ENCODE measurements at places on chromosomes 1 and 21.

GRCh38 chr1:36493524-36493923 is 10.8 kb upstream of the CSF3R start:
- DNase-seq = no peak

GRCh38 chr1:213135572-213135971 is 84.5 kb downstream of the RPS6KC1 start:
- no peak for DNase-seq

DNA sequence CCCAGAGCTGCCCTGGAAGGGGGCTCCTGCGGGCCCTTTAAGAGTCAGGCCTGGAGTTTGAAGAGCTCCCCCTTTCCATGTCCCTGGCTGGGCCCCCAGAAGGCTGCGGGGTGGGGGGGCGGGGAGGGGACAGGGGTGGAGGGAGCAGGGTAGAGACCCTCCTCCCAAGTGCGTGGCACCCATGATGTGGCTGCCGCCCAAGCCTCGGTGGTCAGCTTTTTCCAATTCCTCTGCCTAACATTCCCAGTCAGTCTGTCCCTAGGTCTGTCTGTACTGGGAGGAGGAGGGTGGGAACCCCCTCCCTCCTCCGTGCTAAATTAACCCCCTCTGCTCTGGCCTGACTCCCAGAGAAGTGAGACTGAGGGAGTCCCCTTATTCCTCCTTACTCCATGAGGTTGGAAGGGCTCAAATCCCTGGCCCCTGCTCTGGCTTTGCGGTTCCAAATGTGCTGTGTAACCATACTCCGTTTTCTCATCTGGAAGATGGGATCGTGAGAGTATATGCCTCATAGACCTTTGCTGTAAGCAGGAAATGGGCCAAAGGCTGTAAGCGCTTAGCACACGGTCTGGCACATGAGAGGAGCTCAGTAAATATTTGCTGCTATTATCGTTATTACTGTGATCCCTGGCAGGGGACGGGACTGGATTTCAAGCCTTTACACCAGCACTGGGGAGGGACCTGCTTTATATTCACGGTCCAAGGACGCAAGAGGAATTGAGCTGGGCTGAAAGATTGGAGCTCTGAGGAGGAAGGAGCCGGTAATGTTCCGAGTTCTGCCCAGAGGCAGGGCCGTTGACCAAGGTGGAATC is 658 bp upstream of the COL16A1 start:
- DNase-seq = no peak

GRCh38 chr1:222233444-222234158 is 314.3 kb downstream of the HHIPL2 start:
- DNase-seq = no peak

DNA sequence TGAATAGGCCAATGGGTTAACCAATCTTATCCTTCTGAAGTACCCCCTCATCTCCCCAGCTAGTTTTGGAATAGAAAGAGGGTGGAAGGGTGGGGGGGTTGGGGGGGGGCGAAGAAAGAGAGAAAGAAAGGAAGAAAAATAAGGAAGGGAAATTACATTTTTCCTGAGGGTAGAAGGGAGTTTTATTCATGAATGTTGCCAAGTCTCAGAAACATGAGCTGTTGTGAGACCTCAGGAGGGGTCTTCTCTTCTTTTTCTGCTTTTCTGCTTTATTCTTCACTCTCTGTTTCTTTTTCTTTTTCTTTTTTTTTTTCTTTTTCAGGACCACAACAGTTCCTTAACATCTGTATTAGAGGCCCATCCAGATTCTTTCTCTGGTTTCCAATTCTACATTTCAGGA is 6.0 kb upstream of the TRIM67 start:
- no peak for DNase-seq

GRCh38 chr1:31775210-31775999 is 11.3 kb upstream of the ADGRB2 start:
- DNase-seq = peak; percentile 25

- no peak for DNase-seq
These were observed 82.1 kb downstream of the RRAGC start for GRCh38 chr1:38777464-38777957.

GRCh38 chr1:156553860-156554485 is 18.4 kb downstream of the IQGAP3 start:
- DNase-seq = no peak

GRCh38 chr1:54952950-54953718 is 27.3 kb upstream of the TMEM61 start:
- no peak for DNase-seq

DNA sequence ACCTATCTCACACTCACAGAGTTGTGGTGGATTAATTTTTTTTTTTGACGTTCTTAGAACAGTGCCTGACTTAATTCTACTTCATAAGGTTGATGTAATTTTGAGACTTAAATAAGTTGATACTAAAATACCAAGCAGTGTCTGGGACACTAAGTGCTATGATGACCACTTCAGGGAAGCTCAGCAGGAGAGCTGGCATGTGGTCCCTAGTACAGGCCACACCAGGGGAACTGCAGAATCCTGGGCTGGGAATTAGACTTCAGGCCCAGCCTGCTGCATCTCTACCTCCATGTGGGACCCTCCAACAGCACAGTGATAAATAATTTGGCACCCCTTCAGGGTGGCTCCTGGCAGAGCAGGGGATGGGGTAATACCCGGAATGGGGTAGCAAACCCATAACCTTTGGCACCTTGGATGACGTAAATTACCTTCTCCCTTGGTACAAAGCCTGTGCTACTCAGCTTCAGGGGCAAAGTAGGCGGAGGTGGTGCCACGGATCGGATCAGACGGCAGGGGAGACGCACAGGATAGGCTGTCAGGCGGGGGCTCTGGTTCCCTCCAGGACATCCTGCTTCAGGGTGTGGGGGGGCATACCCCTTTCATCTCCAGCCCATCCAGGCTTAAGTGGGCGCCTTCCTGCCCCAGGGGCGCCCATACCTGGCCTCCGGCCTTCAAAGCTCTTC is 4.8 kb downstream of the MFSD2A start:
- peak; percentile 70 for DNase-seq

GRCh38 chr1:9435854-9436640 is 103.2 kb upstream of the SLC25A33 start:
- no peak for DNase-seq

DNA sequence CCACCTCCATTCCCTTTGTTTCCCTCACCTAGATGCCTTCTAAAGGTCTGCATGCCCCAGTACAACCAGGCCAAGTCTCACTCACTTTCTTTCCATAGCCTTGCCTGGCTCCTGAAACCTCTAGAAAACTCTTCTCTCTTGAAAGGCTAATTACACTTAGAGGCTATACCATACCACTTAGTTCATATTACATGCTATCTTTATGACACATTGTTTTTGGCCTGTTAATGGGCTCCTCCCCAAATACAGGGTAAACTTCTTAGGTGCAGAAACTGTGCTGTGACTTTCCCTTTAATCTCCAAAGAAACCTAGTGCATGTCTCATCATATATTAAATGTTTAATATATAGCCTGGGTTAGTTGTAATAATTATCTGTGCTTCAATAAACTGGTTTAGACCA is 56.6 kb upstream of the C1orf105 start:
- DNase-seq = no peak

DNA sequence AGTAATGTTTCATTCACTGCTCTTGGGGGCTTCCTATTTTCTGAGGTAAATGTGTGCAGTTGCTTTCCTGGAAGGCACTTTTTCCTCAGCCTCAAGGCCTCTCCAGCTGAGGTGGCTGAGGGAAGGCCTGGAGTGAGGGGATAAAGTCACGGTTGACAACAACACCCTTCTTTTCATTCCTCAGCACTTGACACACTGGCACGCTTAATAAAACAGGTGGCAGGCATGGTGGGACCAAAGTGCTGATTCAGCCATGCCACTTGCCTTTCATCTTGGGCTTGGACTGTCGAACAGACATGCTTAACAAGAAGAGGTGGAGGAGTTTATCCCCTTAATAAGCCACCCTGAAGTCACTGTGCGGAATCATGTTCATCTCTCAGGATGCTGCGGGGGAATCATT is 23.6 kb upstream of the GRHL3 start:
- DNase-seq = peak; percentile 80

- DNase-seq = no peak
These were observed 152.6 kb downstream of the ZNF281 start for GRCh38 chr1:200257235-200257634.

DNA sequence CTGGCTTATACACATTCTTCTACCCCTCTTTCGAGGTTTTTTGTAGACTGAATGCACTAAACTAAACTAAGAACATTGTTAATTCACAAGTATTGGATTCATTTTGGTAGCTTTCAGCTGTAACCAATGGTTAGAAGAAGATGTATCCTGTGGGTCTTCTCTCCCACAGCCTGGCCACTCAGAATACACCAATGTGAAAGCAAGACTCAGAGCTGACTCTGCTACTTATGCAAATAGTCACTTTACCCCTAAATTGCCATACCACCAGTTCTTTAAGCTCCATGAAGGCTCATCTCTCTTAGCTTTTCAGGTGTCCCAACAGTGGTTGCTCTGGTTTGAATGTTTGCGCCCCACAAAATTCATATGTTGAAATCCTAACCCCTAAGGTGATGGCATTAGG is 60.1 kb downstream of the RGS13 start:
- DNase-seq = no peak

DNA sequence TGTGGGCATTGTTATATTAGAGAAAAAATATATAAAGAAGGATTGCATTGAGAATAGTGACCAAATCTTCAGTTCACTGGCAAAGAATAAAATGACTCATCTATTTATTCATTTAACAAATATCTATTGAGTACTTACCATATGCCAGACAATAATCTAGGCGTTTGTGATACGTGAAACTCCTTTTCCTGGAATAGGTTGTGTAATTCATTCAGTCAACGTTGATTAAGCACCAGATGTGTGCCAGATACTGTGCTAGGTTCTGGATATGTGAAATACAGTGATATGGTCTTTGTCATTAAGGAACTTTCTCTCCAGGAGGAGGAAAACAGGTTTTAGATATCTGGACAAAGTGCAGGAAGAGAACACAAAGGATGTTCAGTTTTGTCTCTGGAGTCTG is 344.5 kb downstream of the RWDD3 start:
- DNase-seq = no peak

DNA sequence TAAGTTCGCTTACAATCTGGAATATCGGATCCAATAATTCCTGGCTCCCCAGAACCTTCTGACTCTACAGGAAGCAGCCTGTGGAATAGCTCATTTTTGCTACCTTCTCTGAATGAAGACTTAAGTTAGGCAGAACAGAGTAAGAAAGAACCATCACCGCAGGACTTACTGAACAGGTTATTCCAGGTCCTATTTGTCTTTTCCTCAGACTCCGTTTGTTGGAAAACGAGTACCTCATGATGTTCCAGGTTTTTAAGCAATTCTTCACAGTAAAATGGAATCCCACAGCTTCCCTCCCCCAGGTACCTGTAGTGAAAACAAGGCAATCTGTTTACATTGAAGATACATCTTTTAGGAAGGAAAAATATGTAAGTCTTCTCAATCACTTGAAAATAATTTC is 59.8 kb downstream of the ADCY10 start:
- DNase-seq = no peak

GRCh38 chr1:24392982-24393650 is 20.5 kb downstream of the STPG1 start:
- DNase-seq = no peak

- no peak for DNase-seq
These were observed 4.9 kb upstream of the TBX15 start for GRCh38 chr1:118992868-118993699.

DNA sequence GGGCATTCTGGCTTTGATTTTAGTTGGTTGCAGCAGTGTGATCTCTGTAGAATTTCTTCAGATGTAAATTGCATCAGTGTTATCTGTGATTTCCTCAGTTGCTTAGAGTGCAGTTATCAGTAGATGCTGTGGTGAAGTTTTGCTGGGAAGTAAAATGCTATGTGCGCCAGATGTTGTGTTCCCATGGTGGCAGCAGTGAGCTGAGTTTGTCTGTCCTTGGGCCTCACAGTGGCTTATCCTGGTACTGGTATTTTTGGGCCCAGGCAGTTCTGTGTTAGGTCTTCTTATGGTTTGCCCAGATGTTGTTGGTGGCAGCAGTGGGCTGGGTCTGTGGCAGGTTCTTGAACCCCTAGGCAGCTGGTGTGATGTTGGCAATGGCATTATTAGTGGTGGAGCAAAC is 1242.1 kb downstream of the PLA2G4A start:
- no peak for DNase-seq

DNA sequence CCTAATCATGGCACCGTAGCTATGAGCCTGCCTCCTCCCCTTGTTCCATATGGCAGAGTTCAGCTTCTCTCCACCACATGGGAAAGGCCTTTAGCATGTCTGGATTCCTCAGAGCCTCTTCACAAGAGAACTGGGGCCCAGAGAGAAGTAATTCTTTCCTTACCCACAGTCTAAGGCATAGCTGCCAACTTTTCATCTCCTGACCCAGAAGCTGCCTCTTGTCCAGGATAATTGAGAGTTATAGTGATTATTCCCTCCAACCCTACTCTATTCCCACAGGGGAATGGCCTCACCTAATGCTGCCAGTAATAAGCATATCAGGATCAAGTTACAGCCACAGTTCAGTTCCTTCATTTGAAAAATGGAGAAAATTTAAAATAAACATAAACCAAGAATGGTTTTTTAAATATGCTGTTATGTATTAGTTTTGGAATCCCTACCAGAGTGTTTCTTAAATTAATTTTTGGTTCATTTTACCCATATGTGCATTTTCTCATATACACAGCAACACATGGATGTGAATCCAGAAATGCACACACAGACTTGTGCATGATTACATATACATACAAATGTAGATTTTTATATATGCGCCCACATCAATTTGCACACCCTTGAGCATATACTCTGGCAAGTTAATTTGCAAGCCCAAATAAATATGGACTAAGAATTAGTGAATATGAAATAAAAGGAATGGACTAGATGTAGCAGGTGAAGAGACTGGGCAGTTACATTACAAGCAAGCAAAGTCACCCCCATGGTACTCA is 63.9 kb upstream of the WARS2 start:
- no peak for DNase-seq

GRCh38 chr1:38454236-38454635 is 405.3 kb downstream of the RRAGC start:
- DNase-seq = no peak

- no peak for DNase-seq
These were observed 48.4 kb upstream of the C1orf198 start for GRCh38 chr1:230916587-230917283.

GRCh38 chr1:155186794-155187455 is 13.3 kb downstream of the TRIM46 start:
- peak; percentile 56 for DNase-seq

- DNase-seq = no peak
These were observed 106.8 kb upstream of the HP1BP3 start for GRCh38 chr1:20893931-20894330.

DNA sequence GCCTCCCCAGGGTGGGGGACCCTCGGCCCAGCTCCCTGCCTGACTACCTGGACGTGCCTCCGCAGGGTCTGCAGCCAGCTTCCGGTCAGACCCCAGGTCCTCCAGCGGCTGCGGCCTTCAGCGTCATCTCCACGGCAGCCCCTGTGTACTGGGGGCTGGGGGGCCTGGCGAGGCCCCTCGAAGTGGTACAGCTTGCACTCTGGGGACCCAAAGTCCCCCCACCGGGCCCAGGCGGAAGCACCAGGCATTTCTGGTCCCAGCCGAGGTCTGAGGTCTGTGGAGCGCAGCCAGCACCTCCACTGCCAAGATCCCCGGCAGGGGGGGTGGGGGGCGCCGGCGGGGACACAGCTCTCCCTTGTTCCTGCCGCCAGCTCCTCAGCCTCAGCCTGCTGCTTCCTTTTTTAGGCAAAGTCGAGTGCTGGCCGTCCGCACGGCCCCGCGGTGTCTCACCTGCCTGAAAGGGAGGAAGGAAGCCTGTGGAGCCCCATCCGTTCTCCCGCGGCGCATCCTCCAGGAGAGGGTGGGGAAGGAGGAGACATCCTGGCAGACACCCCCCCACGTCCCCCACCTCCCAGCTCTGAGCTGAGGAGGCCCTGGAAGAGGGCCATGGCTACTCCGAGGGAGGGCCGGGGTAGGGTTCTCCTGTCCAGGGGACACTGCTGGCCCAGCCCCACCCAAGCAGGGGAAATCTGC is 1.2 kb upstream of the VWA1 start:
- DNase-seq = peak; percentile 34

All from DMS79 treated with DMSO at 0.1 percent for 48 hours (cell line).